ENCODE measurements at places on chromosomes 4 and X.

DNA sequence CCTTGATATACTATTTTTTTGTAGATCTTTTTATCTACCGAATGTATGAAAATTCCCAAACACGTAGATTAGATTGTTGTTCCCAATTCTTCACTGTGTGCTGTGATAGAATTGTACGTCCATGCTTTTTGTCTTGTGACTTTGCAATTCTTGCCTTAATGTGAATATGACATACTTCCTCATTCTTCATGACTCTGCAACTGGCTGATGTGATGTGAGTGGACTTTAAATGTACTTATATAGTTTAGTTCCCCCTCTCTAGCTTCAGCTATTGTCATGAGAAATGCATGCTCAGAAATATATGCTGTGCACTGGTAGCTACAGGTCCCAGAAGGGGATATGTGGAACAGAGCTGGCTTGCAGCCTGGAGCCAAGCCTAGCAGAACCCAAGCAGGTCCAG, 89.4 kb downstream of the FTHL17 start:
- DNase-seq = no peak

- DNase-seq = no peak
Observed at GRCh38 chr4:107630185-107630705, 89.8 kb downstream of the PAPSS1 start.

- no peak for DNase-seq
Observed at GRCh38 chr4:17981063-17981462, 40.5 kb downstream of the LCORL start.

DNA sequence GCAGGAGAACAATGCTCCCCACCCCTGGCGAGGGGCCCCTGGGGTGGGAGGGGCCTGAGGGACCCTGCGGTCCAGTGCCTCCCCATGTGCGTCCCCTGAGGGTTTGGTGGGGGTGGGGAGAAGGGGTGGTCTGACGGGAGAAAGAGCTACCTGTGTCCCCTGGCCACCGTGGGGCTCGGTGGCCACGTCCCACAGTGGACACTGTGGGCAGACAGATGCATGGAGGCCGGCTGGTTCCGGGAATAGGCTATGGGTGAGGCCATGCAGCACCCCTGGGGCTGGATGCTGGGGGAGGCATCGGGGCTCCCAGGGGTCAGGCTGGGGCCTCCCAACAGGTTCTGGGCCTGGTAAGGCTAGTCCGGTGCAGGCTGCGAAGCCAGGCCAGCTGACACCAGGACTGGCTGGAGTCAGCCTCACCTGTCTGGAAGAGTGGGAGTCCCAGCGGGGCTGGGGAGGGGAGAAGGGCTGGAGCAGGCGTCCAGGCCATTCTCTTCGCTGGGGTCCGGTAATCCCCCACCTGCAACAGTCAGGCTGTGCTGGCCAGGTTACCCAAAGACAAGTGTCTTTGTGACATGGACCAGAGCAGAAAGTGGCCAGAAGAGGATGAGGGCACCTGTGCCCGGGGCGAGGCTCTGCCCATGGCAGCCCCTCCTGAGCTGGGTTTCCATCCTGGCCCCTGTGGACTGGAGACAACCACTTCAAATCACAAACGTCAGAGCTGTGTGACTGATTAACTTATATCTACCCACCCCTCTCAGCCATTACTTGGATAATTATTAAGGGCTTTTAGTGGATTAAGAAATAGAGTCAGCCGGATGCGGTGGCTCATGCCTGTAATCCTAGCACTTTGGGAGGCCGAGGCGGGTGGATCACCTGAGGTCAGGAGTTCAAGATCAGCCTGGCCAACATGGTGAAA, 1.4 kb upstream of the FAM53A start:
- DNase-seq = no peak
